ENCODE measurements at places on chromosomes 3 and 15.

- no peak for DNase-seq
Measured at GRCh38 chr3:132062535-132062934, 27.7 kb upstream of the CPNE4 start.

DNA sequence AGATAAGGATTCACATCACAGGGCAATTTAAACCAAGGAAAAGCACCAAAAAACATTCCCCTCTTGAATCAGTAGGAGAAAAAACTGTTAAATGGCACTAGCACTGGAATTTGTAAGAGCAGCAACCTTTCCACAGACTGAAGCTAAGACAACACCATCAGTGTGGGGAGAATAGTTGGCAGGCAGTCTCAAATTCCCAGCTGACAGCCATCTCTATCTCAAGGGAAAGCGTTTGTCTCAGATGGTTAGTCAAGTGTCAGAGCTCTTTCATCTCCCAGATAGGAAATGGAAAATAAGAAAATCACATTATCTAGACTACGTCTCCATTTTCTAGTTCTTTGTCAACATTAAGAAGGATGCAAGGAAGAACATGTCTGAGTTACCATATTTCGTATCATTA, 228.7 kb downstream of the WDR72 start:
- no peak for DNase-seq

DNA sequence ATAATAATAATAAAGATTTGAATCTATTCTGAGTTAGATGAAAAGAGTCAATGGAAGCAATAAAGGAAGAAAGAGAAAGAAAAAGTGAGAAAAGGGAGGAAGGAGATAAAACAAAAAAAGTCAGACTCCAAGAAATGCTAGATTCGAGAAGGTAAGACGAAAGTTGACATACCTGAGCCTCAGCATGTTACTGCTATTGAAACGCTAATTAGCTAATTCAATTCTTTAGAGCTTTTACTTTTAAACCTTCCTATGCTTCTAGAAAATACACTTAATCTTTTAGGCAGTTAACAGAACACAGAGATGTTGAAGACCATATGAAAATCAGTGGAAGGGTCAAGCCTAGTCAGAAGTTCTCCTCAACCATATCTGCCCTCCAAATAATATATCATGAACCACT, 337.2 kb upstream of the ROBO2 start:
- no peak for DNase-seq

DNA sequence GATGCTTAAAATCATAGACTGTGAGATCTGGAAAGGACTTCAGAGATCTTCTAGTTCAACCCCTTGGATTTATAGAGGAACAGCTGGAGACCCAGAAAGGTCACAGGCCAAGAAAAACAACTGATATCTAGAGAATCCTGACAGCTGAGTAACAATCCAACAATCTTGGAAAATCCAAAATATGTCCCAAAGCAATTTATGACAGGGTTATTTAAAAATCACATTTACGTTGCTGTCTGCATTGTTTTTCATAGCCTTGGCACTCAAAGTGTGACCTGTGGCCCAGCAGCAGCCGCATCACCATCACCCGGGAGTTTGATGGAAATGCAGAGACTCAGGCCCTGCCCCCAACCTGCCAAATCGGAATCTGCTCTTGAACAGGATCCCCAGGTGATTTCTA, 78.8 kb downstream of the FBN1 start:
- no peak for DNase-seq

GRCh38 chr15:68504681-68505170, 72.8 kb upstream of the ITGA11 start:
- DNase-seq = no peak

DNA sequence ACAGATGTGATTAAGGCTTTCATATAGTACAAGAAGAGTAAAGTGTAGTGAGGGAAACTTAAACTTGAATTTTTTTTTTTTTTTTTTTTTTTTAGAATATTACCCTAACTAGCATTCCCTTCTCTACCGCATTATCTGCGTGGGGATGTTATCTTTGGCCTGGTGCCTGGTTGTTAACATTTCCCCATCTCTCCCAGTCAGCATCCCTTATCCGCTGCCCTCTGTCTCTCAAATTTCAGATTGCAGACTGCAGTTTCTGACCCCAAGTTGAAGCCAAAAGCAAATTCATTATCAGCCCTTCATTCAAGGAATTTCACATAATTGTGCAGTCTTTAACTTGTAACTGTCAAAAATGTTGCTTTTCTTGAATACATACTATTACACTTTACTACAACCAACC, 353.0 kb downstream of the PLOD2 start:
- peak; percentile 35 for DNase-seq

DNA sequence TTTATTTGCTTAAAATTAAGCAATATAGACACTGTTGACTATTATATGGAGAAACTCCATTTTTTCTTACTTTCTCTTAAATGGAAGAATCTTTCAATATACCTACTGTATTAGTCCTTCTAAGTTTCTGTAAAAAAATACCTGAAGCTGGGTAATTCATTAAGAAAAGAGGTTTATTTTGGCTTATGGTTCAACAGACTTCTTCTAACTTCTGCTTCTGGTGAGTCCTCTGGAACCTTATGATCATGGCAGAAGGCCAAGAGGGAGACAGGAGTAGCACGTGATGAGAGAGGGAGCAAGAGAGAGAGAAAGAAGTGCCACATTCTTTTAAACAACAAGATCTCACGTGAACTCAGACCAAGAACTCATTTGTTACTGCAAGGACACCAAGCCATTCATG, 573.3 kb downstream of the MCTP2 start:
- DNase-seq = no peak

GRCh38 chr15:67531379-67531914, 10.5 kb downstream of the C15orf61 start:
- no peak for DNase-seq

DNA sequence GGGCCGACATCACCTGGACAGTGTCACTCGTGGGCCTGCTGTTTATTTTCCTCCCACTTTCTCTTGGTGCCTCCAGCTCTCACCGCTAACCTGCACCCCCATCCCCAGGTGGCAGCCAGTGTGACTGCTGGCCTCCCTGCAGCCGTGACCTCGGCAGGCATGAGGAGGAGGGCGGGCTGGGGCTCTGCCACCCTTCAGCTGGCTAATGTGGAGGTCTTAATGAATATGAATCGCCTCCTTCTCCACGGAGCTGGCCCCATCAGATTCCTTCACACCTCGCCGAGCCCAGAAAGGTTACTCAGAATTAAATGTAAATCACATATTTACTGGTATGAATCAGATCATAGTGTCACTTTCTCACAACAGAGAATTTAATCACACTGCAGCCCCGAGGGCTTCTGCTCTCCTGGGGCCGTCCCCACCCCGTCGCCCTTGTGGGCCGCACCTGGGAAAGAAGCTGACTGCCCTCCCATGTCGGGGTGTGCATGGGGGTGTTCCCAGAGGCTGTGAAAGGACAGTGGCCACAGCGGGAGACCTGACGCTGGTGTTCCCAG, 171.1 kb upstream of the TLE3 start:
- no peak for DNase-seq

DNA sequence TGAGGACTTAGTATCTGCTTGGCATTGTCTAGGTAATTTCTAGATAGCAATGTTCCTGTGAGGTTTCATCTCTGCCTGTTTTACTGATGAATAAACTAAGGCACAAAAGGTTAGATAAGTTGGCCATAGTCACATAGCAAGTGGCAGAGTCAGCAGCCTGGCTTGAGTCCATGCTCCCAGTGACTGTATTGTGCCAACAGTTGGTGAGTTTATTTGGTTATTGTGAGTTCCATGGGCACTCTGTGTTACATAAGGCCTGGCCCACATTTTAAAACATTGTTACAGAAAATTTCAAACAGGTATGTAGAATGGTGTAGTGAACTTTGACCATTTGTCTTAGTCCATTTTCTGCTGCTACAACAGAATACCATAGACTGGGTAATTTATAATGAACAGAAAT, 15.2 kb downstream of the MCM2 start:
- DNase-seq = no peak

DNA sequence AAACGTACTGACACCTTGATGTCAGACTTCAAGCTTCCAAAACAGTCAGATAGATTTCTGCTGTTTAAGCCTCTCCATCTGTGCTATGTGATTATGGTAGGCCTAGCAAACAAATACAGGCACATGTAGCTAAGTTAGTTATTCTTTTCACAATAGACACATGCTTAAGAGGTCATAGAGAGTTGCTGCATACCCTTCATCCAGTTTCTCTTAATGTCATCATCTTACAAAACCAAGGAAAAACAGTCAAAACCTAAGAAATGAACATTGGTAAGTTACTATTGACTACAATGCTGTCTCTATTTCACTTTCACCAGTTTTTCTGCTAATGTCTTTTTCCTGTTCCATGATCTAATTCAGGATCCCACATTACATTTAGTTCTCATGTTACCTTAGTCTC, 946.8 kb downstream of the TUSC7 start:
- no peak for DNase-seq

DNA sequence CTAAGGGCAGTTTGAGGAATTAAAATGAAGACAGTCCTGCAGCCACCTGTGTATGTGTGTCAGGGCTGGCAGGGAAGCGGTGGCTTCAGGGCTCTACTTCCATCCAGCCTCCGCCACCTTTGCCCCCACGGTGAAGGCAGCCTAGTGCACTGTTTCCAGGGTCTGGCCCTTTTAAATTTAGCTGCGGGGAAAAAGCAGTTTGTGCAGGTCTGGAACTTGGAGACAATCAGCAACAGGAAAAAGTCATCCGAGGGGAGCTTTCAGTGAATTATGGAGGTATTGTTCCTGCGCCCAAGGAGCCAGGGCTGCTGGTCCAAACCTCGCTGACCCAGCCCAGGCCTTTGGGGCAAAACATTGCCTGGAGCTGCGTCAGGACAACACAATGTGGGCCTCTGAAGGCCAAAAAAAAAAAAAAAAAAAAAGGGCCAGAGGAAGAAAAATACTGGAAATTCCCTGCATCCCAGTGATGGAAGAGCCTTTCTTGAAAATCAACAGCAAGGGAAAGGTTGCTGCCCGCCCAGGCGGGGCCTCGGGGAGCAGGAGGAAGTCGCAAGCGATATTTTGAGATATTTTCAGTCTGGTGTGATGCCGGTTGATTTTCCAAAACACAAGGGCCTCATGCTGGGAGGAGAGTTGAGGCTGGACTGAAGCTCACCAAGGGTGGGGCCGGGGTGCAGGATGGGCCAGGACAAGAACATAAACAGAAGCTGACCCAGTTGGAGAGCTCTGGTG, 25.5 kb upstream of the FGD5 start:
- DNase-seq = no peak

GRCh38 chr3:179739816-179740594, 87.2 kb downstream of the USP13 start:
- DNase-seq = no peak

DNA sequence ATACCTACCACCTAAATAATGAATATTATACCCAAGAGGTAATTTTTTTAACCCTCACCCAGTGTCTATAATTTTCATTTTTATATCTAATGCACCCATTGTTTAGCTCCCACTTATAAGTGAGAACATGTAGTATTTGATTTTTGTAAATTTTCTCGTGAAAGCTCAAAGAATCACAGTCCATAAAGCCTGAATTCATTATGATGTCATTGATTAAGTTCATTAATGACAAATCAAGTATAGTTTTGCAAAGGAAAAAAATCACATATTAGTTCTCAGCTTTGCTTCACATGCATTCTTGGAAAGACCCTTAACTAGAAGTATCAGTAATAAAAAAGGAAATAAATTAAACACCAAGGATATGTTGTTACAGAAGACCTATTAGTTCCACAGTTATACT, 425.3 kb upstream of the UBE2E2 start:
- DNase-seq = no peak

DNA sequence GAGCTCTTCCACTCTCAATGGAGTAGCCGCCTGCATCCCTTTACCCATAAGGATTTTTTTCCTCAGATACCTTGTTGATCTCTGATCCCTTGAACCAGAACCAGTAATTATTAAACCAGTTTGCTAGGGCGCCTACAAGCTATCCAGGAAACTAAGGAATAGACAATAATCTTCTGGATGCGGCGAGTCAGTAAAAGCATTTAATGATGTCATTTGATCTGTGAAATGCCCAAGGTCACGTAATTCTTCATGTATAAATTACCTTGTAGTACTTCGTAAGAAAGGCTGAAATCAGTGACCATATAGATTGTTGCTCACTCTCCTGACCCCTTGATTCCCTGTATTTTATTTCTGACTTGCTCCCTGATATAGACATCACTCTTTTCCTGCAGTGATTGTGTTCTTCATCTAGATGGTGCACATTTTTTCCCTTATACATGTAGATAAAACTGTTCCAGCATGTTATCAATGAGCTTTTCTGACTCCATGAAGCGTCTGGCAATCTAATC, 548.6 kb upstream of the NAALADL2 start:
- DNase-seq = no peak

GRCh38 chr3:33790091-33790490, 8.3 kb upstream of the PDCD6IP start:
- DNase-seq = no peak

DNA sequence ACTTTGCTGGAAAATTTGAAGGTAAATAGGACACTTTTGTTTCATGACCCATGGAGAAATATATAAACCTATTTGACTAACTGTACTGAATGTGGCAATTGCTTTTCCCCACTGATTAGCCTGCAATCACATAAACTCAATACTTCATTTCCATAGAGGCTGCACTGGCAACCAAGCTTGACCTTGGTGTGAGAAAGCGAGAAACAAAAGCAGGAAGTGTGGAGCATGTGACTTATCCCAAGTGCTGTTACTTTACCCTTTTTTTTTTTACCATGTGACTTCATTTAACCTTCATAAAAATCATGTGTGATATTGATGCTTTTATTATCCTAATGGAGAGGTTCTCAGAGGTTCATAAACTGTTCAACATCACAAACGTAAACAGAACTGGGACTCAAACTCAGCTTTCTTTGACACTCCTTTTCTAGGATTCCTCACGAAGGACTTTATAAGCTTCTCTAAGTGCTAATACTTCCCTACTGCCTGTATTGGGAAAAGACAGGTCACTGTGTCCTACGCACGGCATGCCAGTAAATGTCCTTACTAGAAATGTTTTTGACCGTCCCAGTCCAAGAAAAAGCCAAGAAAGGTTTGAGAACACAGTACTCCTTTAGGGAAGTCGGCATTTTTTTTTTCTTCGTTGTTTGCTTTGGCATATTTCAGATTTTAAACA, 34.9 kb upstream of the ZNF385D start:
- DNase-seq = no peak

DNA sequence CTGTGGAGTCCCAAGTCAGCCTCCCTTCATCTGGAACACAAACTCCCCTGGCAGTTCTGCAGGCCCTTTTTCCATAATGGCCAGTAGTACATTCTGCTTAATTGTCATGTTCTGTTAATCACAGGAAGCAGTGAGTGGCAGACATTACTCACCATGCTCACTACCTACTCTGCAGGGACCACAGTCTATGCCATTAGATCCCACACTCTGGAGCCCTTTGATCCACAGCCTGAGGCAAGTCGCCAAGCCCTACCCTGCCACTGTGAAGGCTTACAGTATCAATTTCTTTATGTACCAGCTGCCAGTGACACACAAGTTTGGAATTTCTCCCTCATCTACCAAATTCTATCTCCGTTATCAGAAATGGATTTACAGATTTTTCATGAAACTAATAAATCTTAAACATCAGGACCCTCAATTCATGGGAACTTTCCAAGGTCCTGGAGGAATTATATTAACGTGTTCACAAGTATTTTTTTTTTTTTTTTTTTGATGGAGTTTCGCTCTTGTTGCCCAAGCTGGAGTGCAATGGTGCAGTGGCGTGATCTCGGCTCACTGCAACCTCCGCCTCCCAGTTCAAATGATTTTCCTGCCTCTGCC, 20.6 kb upstream of the WWTR1 start:
- DNase-seq = peak; percentile 67
